Neural crest cell (in vitro differentiated cells): ENCODE measurements at places on chromosomes 7 and 10.
A peak's percentile ranks its signal among the peaks of the same experiment; 100 is the strongest.

DNA sequence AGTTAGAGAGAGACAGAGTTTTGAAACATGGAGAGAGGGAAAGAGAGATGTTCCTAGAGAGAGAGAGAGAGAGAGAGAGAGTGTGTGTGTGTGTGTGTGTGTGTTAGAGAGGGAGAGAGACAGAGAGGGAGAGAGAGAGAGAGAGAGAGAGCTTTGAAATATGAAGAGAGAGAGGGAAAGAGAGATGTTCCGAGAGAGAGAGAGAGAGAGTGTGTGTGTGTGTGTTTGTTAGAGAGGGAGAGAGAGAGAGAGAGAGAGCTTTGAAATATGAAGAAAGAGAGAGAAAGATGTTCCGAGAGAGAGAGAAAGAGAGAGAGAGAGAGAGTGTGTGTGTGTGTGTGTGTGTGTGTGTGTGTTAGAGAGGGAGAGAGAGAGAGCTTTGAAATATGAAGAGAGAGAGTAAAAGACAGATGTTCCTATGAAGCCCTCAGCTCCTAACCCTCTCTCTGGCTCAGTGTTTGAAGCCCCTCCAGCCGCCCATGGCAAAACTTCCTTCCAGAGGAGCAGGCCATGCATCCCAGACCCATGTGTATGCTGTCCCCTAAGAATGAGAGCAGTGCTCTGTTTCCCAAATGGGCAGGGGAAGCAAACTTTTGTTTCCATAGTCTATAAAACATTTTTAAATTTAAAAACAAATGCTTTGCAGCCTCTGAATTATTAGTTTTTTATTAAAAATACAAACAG lies 130.9 kb downstream of the KCNMA1 start:
- peaks cover 15% of the 10 kb centered on the region for H3K27me3 ChIP-seq
- H3K27ac ChIP-seq = no peak overlapping the region
- H3K36me3 ChIP-seq = no peaks in the 10 kb centered on the region
- peaks cover 15% of the 10 kb centered on the region for H3K4me1 ChIP-seq

- no peak overlapping the region for H3K4me3 ChIP-seq
- H3K27ac ChIP-seq = no peak overlapping the region
- peaks cover 9% of the 10 kb centered on the region for H3K4me1 ChIP-seq
- H3K36me3 ChIP-seq = no peaks in the 10 kb centered on the region
- H3K27me3 ChIP-seq = no peaks in the 10 kb centered on the region
Measured at GRCh38 chr10:17981766-17982380, 30.2 kb downstream of the SLC39A12 start.

- DNase-seq = no peak
- peaks cover 17% of the 10 kb centered on the region for H3K36me3 ChIP-seq
- H3K27me3 ChIP-seq = no peaks in the 10 kb centered on the region
- H3K4me1 ChIP-seq = peaks cover 11% of the 10 kb centered on the region
Measured at GRCh38 chr10:58393317-58393716, 8.1 kb downstream of the TFAM start.

DNA sequence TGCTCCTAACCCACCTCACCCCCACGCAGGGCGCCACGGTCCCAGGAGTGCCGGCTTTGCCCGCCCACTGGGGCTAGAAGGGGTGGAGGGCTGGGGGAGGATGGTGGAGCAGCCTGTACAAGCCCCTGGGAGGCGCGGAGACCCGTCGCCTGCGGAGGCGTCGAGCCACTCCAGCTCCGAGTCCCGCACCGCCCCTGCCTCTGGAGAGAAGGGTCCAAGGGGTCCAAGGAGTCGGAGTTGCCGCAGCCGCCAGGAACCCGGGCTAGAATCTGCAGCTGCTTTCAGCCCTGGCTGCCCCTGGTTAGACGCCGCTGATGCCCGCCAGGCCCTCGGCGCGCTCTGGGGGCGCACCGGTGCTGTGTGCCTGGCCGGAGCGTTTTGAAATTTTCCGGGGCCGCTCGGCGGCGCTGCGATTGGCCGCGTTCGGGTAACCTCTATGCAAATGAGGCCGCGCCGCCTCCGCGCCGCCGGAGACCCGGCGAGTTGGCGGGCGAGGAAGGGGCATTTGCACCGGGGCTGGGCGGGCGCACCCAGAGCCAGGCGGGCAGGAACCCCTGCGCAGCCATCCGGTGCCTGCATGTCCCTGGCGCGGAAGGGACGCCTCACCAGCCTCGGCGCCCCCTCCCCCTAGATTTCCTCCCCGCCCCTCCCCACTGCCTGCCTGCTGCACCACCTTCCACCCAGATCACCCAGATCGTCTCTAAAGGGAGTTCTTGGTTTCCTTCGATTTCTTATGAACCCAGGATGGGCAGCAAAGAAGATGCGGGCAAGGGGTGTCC lies at the start of gene HMX2:
HMX2 (plus strand) TSS at position 502 of the 779 bp plus-strand sequence; CDS start at position 745, 243 bp downstream.
- no peaks in the 10 kb centered on the region for H3K36me3 ChIP-seq
- peaks cover 96% of the 10 kb centered on the region for H3K27me3 ChIP-seq
- DNase-seq = no peak
- no peak within 1 kb of the TSS for H3K27ac ChIP-seq
- peaks cover 24% of the 10 kb centered on the region for H3K4me1 ChIP-seq
- H3K4me3 ChIP-seq = peak within 1 kb of the TSS; percentile 65

- no peak overlapping the region for H3K4me3 ChIP-seq
- H3K36me3 ChIP-seq = no peaks in the 10 kb centered on the region
- no peaks in the 10 kb centered on the region for H3K27me3 ChIP-seq
- no peak for DNase-seq
Measured at GRCh38 chr10:78165617-78166016, 132.0 kb downstream of the RPS24 start.

GRCh38 chr7:2785071-2785500 lies 59.0 kb downstream of the GNA12 start:
- no peak overlapping the region for H3K4me3 ChIP-seq
- peaks cover 35% of the 10 kb centered on the region for H3K36me3 ChIP-seq
- H3K27ac ChIP-seq = no peak overlapping the region
- no peak for DNase-seq

GRCh38 chr7:27723085-27723484 lies 16.9 kb upstream of the TAX1BP1 start:
- H3K4me3 ChIP-seq = no peak overlapping the region
- H3K4me1 ChIP-seq = no peaks in the 10 kb centered on the region
- H3K27ac ChIP-seq = no peak overlapping the region
- H3K27me3 ChIP-seq = no peaks in the 10 kb centered on the region

DNA sequence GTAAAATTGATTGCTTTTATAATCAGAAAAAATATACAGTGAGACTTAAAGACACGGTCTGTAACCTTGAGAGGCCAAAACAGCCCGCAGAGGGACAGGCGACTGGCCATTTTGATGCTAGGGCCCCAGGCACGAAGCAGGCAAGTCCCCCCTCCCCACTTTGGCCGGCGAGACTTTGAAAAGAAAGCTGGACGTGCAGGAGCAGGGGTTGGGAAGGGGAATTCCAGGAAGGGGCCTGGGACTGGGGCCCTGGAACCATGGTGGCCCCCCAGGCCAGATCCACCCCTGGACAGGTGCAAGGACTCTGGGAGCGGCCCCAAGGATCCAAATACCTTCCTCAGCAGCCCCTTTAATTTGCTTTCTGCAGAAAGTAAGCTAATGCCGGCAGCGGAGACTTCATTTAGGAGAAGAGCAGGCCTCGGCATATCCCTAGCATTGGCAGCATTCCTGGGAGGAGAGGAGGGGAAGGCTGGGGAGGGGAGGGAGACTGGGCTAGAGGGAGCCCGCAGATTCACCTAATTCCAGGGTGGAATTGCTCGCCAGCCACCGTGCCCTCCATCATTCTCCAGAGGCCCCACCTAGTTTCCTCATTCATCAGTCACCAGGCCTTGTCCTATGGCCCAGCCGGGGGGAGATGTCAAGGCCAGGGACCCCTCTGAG lies 24.9 kb upstream of the TNRC18 start:
- no peak overlapping the region for H3K27ac ChIP-seq
- peaks cover 14% of the 10 kb centered on the region for H3K4me1 ChIP-seq
- DNase-seq = no peak
- no peaks in the 10 kb centered on the region for H3K36me3 ChIP-seq
- H3K27me3 ChIP-seq = no peaks in the 10 kb centered on the region

- peak overlapping the region; percentile 10 for H3K4me3 ChIP-seq
- peaks cover 17% of the 10 kb centered on the region for H3K4me1 ChIP-seq
- DNase-seq = no peak
Measured at GRCh38 chr10:44673245-44673983, 237.7 kb upstream of the TMEM72 start.

DNA sequence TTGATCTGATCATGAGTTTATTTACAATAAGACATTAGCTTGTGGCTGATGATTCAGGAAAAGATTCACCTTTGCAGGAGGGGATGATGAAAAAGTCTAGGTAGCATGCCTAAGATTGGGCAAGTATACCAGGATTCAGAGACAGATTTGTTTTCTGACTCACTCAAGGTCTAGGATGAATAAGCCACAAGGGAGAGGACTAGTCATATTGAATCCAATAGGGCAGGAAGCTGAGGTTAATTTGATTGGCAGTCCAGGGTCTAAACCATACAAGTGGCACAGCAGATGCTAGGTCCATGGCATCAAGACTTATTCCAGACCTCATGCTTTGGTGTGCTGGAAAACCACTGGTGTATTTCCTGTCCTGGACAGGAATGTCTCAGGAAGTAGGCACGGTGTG lies 1133.4 kb downstream of the XPNPEP1 start:
- no peak for DNase-seq
- H3K4me3 ChIP-seq = no peak overlapping the region
- no peaks in the 10 kb centered on the region for H3K4me1 ChIP-seq

- H3K36me3 ChIP-seq = no peaks in the 10 kb centered on the region
- no peak for DNase-seq
- H3K4me3 ChIP-seq = no peak overlapping the region
- no peak overlapping the region for H3K27ac ChIP-seq
- peaks cover 5% of the 10 kb centered on the region for H3K27me3 ChIP-seq
Measured at GRCh38 chr10:15684768-15685167, 35.0 kb downstream of the ITGA8 start.

DNA sequence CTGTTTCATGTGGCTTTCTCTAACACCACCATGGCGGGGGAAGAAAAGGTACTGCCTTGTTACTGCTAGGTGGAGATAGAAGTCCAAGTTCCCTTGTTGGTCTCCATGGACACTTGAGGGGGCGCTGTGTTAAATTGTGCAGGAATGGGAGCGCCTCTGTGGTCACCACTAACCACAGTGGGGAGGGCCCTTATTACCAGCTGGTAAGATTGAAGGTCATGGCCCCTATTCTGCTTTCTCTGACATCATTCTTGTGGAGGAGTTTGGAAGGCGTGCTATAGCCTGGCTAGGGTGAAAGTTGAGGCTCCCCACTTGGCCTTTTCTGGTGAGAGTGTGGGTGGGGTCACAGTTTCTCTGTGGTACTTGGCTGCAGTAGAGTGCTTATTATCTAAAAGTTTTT lies 14.9 kb upstream of the MXI1 start:
- peaks cover 4% of the 10 kb centered on the region for H3K4me1 ChIP-seq
- peaks cover 6% of the 10 kb centered on the region for H3K27me3 ChIP-seq
- no peak for DNase-seq
- no peaks in the 10 kb centered on the region for H3K36me3 ChIP-seq

DNA sequence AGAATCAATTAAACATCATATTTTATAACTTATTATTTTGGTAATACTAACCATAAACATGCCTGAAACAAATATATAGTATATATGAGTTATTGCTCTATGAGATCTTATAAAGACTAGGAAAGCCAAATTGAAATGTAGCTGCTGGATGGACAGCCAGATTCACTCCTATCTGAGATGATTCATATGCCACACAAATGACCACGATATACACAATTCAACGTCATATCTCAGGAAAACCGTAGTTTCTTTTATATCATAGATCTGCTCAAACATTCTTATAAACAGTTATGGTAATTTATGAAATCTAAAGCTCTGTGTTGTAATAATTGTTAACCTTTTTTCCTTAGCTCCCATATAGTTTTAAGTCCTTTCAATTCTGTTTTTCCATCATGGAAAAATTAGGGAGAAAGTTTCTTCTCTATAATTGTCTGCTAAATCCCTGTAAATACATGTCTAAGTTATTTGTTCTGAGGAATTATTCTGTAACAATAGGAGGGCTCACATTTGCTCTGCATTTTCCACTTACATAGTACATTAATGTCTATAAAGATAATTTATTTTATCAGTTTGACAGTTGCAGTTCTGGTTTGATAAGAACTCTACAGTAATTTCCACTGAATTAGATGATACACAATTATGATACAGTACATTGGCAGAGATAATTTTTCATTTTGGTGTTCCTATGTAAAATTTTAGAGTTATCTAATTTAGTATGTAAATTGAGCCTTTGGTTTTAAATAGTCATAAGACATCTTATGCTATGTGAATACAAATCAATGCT lies 42.7 kb downstream of the GNAT3 start:
- H3K4me1 ChIP-seq = peaks cover 6% of the 10 kb centered on the region
- no peak overlapping the region for H3K27ac ChIP-seq
- H3K36me3 ChIP-seq = no peaks in the 10 kb centered on the region
- DNase-seq = no peak
- H3K4me3 ChIP-seq = no peak overlapping the region
- H3K27me3 ChIP-seq = no peaks in the 10 kb centered on the region

DNA sequence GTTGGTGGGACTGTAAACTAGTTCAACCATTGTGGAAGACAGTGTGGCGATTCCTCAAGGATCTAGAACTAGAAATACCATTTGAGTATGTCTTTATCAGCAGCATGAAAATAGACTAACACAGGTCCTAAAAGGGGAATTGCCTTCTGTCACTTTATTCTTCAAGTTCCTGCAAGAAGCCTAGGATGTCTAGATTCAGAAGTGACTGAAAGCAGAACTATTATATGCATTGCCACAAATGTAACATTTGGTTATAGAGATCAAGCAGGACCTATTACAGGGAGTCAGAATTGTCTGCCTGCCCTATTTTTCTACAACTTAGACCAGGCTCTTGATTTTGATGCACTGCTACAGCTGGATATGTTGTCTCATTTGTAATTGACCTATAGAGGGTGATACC lies 364.7 kb downstream of the SORCS1 start:
- DNase-seq = no peak
- no peak overlapping the region for H3K4me3 ChIP-seq
- peaks cover 8% of the 10 kb centered on the region for H3K36me3 ChIP-seq
- no peak overlapping the region for H3K27ac ChIP-seq
- no peaks in the 10 kb centered on the region for H3K27me3 ChIP-seq

DNA sequence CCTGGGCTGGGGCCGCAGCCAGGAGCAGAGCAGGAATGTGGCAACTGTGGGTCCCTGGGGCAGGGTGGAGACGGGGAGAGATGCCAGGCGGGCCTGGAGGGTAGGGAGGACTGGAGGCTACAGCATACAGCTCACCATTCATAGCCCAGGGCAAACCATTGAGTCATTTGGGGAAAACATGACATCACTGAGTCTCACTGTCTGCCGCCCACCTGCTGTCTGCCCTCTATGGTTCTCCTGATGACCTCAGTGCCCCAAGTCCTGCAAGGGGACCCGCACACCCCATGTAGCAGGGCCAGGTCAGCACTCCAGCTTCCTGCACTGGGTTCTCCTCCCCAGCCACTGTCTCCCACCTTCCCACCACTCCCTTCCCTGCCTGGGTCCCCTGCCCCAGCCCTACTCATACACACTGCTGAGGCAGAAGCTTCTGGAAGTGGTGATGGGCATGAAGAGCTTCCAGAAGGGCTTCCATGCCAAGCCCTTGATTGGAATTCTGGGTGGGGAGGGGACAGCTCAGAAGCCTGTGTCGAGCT lies 10.4 kb downstream of the CHST3 start:
- peaks cover 2% of the 10 kb centered on the region for H3K36me3 ChIP-seq
- no peak for DNase-seq
- H3K27me3 ChIP-seq = no peaks in the 10 kb centered on the region
- no peak overlapping the region for H3K27ac ChIP-seq
- H3K4me1 ChIP-seq = peaks cover 81% of the 10 kb centered on the region
- peak overlapping the region; percentile 11 for H3K4me3 ChIP-seq
